Esophagus muscularis mucosa (tissue), 4 donors: ENCODE measurements at places on chromosomes 1 and 21. TPM values are rescaled to one million over a fixed set of nuclear protein-coding genes. Genes with fewer than 3 reads are reported as not detected.

Gene PTPRU
- 19.5 TPM for total RNA-seq

GRCh38 chr1:66480162-66480561, 53.8 kb upstream of the SGIP1 start:
- DNase-seq, result no peak

DNA sequence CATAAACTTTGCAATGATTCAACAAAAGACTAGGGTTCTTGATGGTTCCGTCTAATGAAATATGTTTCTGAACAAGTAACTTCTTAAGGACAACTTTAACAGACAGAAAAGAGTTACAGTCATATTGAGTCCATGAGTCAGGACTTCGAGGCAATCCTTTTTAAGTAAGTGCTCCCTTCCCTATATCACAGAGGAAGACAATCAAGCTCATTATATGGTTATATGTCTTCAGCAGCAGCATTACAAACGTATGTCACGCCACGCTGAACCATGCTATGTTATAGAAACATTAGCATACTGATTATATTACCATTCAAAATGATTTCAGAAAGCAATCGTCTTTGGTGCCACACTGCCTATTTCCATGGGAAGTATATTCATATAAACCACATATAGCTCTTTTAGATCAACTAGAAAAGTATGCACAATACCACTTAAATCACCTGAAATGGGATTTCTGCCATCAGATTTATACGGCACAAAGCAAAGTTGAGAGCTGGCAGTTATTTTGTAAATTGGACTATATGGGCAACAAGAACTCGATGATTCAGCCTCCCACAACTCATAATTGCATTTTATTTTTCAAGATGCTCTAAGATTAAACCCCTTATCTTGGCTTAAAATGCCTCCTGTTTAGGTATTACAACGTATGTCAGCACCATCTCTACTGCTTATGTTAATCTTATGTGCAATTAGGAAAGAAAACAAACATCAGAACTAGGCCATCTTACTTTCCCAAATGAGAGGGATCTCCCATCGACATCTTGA, 111.3 kb upstream of the SAMSN1 start:
- no peak for DNase-seq

GRCh38 chr1:225766967-225767633, 10.5 kb upstream of the SRP9 start:
- no peak for DNase-seq

GRCh38 chr1:239308701-239309333, 77.6 kb upstream of the CHRM3 start:
- no peak for DNase-seq
